ENCODE measurements at places on chromosomes 1 and 21.
A peak's percentile ranks its signal among the peaks of the same experiment; 100 is the strongest.

DNA sequence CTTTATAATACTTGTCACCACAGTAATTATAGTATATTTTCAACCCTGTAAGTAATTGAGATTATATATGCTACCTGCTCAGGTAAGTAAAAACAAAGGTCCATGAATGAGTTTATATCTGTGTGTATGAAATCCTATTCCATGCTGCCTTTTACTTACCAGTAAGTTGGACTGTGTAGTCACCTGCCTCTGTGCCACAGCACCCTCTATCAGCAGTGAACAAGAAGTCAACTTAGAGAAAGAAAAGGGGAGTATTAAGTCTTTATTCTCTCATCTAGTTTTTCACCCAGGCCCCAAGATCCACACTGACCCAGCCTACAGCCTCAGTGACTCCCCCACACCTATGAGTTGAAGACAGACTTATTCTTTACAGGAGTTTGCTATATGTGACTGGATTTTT lies 36.9 kb upstream of the IFI16 start:
- no peak for DNase-seq

DNA sequence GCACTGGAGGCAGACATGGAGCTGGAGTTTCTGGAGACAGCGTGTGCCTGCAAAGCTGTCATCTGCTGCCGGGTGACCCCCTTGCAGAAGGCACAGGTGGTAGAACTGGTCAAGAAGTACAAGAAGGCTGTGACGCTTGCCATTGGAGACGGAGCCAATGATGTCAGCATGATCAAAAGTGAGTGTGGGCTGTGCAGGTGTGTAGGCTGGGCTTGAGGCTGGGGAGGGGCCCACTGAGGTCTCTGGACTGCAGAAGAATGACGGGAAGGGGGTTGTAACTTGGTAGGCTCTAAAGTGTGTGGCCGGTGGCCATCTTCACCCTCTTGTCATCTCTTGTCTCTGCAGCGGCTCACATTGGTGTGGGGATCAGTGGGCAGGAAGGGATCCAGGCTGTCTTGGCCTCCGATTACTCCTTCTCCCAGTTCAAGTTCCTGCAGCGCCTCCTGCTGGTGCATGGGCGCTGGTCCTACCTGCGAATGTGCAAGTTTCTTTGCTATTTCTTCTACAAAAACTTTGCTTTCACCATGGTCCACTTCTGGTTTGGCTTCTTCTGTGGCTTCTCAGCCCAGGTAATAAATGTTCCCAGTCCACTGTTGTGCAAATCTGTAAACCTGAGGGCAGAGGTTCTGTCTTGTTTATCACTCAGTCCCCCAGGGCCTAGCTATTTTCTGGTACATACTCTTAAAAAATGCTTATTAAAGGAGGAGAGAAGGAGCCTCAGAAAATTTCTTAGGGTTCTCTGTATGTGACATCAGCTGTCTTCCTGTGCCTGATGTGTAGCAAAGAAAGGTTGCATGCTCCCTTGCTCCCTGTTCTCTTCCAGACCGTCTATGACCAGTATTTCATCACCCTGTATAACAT lies 19.9 kb downstream of the ATP8B2 start:
- peak; percentile 60 for DNase-seq

- no peak for DNase-seq
Observed at GRCh38 chr1:218965821-218966220, 207.9 kb upstream of the LYPLAL1 start.

DNA sequence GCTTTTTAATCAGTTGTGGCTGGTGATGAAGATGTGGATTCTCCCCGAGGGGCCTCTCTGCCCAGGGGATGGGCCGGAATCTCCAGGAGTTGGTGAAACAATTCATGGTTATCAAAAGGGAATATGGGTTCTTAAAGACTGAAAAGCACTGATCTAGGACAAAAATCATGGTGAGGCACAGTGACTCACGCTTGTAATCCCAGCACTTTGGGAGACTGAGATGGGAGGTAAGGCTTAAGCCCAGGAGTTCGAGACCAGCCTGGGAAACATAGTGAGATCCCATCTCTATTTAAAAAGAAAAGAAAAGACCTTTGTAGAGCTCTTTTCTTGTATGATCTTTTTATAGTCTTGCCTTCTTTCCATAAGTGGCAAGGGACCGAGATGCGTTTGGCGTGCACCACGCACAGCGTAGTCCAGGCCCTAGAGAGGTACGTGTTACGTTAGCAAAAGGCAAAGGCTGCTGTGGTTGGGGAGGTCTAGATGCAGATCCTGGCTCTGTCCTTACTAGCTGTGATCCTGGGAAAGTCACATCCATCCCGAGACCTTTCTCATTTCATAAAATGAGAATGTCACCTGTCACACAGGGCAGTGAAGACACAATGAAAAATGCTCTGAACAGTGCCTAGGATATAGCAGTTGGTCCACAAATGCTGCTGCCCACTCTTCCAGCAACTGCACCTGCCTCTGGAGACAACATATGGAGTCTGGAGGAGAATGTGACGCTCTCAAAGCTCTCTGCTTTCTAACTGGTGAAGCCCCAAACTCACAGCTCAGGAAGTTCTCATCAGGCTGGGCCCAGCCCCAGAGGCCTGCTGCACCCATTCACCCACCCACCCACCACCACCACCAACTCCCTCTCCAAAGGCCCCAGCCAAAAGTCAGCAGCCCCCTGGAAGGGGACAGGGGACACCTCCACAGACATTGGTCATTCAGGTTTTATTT lies 54.8 kb downstream of the KIF21B start:
- DNase-seq = no peak

DNA sequence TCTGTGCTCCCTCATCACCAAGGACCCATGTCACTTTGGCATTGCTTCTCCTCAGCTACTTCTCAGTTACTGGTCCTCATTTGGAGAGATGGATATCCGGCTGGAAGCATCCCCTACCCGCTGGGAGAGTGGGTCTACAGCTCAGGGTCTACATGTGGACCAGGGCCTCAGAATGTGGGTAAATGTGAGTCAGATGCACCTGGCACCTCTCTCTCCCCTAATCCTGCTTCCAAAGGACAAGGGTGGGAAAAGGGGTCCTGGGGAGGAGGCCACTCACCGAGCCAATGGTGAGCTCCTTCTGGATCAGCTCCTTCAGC lies 908 bp downstream of the S100A6 start:
- no peak for DNase-seq

DNA sequence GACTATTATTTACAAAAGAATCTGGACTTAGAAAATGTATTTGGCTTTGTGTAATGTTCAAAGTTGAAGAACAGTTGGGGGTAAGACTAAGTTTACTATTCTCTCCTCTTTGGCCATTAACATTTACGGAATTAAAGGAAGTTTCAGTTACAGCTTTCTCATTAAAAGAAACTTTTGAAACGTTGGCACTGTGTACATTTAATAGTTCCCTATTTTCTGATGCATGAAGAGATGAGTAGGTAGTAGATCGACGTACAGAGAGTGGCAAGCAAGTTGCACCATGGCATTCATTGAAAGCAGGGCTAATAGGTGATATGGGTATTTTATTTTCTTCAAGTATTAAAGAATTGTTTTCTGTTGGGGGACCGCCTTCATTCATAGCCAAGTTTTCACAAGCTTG lies 3.2 kb downstream of the ASPM start:
- no peak for DNase-seq

DNA sequence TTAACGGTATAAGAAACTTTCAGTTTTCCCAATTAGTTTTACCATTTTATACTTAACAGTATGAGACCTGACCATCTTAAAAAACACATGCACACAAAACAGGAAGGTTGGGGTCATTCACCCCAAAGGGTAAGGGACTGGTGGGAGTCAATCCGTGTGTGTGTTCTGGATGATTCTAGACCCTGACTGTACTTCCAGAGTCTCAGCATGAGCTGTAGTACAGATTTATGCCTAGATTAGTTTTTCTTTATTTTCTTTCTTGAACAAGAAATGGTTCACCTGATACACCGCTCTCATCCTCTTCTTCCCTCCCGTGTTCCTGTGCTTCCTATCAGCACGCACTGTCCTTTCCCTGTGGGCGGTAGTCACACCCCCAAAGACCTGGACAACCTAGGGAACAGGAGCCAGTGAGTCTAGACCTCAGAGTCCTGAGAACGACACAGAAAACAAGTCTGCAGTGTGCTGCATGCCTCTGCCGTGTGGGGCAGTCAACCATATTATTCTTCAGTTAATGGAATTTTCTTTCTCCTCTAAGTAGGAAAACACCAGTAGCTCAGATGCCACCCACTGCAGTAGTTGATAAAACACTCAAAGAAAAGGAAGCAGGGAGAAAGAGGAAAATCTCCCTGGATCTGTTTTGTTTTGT lies 38.9 kb upstream of the MRPS6 start:
- DNase-seq = no peak
